ENCODE measurements at places on chromosomes 16 and 17. TPM values are rescaled to one million over a fixed set of nuclear protein-coding genes. Genes with fewer than 3 reads are reported as not detected.

CCL4 gene
- total RNA-seq, result not detected

MT1F gene
- 0.37 TPM for total RNA-seq

LRRC37A gene
- total RNA-seq, result 4.5 TPM

AANAT gene
- total RNA-seq, result not detected

NEUROD2 gene
- total RNA-seq, result not detected

KRT23 gene
- total RNA-seq, result not detected

All from subcutaneous preadipocyte (primary cell).